ENCODE measurements at places on chromosomes 5 and 9.

GRCh38 chr5:175288048-175288621 lies 155.8 kb downstream of the DRD1 start:
- no peak for DNase-seq

DNA sequence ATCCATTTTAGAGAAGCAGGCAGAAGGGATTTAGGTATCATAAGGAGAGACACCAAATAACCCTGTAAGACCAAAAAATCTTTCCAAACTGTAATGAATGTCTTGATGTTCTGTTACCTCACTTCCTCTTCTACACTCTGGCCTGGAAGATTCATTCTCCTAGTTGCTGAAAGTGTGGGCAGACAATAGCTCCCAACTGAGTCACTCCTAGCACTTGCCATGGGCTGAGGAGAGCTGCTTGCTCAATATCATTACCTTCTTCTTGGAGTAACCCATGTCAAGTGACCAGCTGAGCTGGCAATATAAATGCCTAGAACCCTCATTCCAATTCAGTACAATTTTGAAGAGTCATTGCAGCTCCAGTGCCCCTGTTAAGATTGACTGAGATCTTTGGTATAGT lies 1985.5 kb upstream of the CDH6 start:
- no peak for DNase-seq

GRCh38 chr9:224582-225520 lies 10.2 kb downstream of the DOCK8 start:
- DNase-seq: no peak

DNA sequence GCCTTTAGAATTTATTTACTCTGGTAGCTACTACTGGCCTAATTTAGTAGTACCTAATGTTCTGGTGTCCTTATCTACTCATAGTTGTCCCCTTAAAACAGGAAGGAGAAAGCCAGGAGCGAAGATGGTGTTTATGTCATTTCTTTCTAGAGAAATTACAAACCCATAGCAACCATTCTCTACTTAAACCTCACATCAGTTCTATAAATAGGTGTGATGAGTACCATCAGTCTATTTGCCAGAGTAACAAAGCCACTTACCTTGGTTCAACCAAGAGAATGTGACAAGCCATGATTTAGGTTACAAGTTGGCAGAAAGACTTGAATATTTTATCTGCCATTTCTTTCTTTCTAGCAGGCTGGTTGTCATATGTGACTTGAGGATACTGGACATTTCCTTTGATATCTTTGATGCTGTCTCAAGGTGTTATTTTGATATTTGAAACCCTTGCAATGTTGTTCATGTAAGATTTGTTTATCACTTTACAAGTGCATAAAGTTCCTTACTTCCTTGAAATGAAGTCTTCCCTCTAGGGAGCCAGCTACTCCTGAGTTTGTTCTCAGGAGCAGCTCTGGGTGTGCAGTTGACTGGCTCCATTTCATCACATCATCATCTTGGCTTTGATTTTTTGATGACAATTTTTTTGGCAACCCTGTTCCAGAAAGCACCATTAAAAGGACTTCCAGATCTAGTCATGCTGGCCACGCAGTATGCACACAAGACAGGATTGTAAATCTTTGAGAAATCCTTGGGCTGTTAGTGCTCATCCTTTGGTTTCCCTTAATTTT lies 286.8 kb downstream of the ARHGAP26 start:
- DNase-seq: no peak

GRCh38 chr5:59500014-59500413 lies 393.5 kb downstream of the PDE4D start:
- DNase-seq: no peak
